ENCODE measurements at places on chromosomes 13 and 19.

DNA sequence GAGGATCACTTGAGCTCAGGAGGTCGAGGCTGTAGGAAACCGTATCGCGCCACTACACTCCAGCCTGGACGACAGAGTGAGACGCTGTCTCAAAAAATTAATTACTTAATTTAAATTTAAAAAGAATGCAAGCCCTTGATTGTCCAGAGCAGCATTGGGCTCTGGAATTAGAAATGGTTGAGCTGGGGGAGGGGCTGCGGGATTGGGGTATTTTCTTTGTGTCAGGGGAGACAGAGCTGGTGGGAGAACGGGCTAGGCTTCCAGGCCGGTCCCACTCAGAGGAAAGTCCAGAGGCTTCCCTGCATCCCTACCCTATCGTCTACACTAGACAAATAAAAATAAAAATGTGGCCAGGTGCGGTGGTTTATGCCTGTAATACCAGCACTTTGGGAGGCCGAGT is 2.2 kb upstream of the RAB3A start:
- DNase-seq, result no peak

DNA sequence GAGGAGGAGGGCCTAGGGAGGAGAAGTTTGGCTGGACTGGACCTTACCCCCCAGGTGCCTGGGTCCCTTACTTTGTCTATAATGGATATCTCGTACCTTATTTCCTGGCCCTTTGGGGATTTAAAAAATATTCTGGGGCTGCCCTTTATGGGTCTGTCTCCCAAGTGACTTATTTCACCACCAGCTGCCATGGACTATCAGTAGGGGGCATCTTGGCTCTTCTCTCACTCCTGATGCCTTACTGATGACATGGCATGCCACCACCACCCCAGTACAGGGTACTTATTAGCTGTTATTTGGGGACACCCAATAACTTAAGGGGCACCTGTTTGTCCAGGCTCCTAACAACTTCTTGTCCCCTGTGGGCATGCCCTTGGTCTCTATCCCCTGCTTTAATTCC is 38.0 kb downstream of the NFIX start:
- DNase-seq, result no peak

- DNase-seq, result no peak
These were observed 3.6 kb downstream of the DMAC2 start for GRCh38 chr19:41435936-41436673.

- no peak for DNase-seq
These were observed 1.9 kb upstream of the NFIC start for GRCh38 chr19:3364501-3364858.

GRCh38 chr13:75724752-75725517 is 88.8 kb downstream of the LMO7 start:
- no peak for DNase-seq

DNA sequence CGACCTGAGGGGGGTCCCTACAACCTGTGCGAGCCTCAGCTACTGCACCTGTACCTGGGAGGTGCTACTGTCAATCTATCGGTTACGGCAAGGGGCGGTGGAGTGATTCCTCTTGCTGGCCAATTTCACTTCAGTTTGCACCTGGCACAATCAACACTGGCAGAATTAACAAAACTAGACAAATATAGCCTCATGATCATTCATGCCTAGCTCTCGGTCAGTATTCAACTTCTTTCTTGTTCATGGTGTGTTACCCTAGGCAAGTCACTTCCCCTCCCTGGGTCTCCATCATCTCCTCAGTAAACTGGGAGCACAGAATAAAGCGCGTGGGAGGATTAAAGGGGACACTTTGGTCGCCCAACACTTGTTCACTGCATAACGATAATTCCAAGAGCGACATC is 618 bp downstream of the HAUS8 start:
- DNase-seq, result no peak

- DNase-seq, result no peak
These were observed 31.6 kb upstream of the USP12 start for GRCh38 chr13:27203186-27203585.

DNA sequence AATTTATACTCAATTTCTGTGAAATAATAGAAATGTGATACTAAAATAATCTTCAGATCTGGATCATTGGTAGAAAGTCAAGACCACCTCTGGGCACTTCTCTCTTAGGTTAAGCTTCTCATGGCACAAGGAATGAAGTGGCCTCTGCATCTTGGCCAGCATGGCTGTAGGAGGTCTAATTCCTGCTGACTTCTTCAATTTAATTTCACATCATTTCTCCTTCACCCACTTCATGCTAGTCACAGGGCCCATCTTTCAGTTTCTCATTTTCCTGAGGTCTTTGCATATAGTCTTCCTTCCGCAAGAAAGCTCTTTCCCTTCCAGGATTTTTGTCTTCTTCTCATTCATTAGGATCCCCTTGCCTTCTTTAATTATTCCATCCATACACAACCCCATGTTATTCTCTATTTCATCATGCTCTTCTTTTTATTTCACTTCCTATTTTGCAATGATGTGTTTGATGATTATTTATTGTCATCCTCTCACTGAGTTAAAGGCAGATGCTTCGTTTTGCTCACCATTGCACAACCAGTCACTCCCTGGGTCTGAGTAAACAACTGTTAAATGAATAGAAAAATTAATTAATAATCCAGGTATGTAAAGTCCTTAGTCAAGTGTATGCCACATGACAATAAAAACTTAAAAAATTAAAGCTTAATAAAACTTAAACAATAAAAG is 397.4 kb downstream of the SPRY2 start:
- DNase-seq, result no peak

DNA sequence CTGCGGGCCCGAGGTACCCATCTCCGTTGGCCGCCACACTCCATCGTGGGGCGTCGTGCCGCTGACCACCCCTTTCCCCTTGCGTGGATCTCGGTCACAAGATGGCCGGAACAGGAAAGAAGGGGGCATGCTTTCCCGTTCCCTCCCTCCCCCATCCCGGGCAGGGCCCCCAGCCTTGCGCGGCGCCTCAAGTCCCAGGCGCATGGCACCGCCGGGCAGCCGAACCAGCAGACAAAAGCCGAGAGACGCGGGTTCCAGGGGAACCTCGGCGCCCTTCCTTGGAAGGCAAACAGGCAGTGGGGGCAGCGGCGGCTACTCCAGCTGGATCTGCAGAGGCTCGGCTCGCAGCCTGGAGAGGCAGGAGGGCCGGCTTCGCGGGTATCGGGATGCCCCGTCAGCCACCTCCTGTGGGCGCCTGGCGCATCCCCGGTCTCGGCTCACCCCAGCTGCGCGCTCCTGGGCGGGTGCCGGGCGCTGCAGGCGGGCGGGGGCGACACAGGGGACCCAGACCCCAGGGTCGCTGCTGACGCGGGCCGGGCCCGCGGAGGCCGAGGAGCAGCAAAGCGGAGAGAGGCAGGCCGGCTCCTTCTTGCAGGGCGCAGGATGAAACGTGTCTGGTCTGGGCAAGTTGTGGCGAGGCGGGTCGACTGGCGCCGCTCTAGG is 439 bp downstream of the DZIP1 start:
- DNase-seq, result no peak

- no peak for DNase-seq
These were observed 6.5 kb downstream of the RAB11B start for GRCh38 chr19:8396563-8397203.

- DNase-seq, result no peak
These were observed 7.1 kb upstream of the PNMA8A start for GRCh38 chr19:46478356-46478986.

Data from HS-5 (cell line).